ENCODE measurements at places on chromosomes 3 and 15.

- DNase-seq = no peak
These were observed 537.8 kb downstream of the OTOL1 start for GRCh38 chr3:162034368-162034767.

- no peak for DNase-seq
These were observed 50.1 kb upstream of the RPL32 start for GRCh38 chr3:12891391-12891984.

DNA sequence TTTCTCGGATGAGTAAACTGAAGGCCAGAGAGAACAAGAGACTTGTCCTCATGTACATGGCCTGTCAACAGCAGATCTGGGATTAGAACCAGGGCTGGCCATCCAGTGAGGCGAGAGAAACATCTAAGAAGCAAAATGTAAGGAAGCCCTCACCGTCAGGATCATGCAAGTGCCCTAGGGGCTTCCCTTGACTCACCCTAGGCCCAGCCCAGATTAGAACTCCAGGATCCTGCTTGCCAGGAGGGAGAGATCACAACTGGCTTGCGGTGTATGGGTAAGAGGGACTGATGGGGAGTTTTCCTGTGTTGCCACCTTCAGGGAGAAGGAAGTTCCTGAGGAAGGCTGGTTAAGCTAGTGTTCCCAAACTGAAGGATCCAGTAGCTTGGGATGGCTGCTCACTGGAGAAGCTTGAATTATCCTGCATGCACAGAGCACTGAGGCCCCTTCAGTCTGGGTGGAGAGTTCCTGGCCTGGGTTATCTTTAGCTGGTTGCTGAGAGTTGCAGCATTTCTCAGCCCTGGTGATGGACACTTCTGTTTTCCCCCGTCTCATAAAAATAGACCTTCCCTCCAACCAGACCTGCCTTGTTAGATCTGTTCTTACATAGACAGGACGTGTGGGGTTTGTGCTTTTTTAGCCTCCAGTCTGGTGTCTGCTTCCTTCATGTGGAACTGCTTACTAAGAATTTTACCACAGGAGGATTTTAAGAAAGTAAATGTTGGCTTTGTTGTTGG is 28.2 kb upstream of the XIRP1 start:
- no peak for DNase-seq

GRCh38 chr15:73335026-73335425 is 33.7 kb downstream of the HCN4 start:
- DNase-seq = no peak

DNA sequence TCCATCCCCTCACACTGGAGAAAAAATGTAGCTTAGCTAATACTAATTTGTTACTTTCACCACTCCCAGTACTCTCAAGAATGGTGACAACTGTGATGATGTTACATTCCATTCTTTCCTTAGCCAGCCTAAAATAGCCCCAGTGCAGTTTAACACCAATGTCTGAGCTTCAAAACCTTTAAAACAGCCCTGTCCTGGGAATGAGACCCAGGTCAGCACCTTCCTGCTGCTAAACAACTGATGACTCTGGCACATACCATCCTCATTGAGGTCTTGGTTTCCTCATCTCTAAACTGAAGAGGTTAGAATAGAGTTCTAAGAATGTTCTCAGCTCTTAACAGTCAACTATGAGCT is 3.8 kb downstream of the SCAMP2 start:
- no peak for DNase-seq

DNA sequence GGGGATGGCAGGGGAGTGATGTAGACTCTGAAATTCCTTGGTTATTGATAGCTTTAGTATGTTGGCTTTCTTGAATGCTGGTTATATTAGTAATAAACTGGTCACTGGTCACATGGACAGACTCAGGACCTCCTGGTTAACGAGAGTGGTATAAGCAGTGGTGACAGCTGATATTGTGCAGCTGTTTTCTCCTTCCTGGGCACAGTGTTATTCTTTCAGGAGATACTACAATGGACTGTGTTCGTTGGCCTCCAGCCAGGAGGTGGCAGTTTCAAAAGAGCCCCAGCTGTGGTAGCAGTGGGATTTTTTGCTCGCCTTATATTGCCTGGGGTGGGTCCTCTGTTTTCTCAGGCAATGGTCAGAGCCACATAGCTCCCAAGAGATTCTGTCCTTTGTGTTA is 181.6 kb upstream of the RBMS3 start:
- DNase-seq = peak; percentile 8

DNA sequence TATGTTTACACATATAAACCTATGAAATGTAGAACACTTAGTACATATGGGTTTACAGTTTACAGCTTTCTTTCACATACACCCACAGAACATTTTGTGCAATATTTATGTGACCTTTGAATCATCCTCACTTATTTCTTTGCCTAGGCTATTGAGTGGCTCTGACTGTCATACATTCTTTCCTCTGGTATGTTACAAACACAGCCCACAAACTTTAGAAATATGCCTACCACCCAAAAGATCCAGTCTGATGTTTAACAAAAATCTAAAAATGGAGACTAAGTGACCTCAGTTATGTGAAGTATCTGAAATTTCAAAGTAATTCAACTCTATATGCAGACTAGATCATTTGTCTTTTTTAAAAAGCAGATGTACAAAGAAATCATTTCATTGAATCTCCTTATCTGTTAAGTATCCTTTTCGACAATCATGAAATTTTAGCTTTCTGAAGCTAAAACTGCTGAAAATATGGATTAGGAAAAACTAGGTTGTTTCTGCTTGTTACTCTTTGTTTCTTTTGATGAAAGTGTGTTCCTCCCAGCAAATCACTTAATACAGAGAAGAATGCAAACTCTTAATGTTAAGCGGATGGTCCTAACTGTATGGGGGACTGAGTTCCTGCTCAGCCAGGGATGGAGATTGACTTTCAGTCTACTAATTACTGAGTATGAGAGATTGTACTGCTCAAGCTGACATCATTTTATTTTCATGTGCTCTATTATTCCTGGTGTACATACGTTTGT is 27.7 kb downstream of the CCDC54 start:
- DNase-seq = no peak

GRCh38 chr15:92402751-92403150 is 9.1 kb downstream of the ST8SIA2 start:
- DNase-seq = no peak

DNA sequence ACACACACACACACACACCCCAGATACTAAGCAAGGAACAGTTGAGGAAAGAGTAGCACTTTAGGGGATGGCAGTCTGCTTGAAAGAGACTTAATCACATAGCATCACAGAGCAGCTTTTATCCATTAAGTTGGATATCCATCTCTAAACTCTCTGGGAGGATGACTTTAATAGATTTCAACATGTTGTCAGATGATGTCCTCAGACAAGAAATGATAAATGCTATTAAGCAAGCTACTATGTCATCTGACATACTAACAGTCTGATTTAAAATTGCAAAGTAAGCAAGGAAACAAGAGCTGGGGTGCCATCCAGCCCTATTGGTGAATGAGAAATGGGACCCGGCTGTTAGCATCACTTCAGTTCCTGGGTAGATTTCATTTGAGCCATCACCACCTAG is 136.9 kb downstream of the PLCL2 start:
- no peak for DNase-seq

DNA sequence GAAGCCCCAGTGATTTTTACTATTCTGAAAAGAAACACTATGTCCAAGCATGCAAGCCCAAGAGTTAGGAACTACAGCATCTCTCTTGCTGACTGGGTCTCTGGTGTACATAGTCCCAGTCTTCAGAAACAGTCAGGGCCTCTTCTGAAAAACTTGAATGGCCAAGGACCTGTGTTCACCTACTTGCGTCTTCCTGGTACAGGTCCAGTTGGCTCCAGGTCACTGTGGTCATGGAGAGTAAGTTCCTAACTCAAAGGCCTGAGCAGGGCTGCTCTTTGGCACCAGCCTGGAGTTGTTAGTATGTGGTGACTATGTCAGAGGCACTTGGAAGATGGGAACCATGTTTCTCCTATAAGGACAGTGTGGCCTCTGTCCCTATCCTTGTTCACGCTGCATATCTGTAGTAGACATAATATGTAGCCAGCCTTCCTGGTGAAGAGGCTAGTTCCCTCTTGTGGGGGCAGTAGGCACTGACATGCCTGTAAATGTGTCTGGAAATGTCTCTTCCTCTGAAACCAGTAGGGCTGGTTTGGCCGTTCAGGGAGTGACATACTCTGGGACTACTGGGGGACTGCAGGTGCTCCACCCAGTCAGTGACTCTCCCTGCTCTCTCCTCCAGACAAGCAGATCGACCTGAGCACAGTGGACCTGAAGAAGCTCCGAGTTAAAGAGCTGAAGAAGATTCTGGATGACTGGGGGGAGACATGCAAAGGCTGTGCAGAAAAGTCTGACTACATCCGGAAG is 2.6 kb upstream of the RBM15B start:
- DNase-seq = no peak

GRCh38 chr15:74913041-74913440 is 6.4 kb upstream of the FAM219B start:
- no peak for DNase-seq

DNA sequence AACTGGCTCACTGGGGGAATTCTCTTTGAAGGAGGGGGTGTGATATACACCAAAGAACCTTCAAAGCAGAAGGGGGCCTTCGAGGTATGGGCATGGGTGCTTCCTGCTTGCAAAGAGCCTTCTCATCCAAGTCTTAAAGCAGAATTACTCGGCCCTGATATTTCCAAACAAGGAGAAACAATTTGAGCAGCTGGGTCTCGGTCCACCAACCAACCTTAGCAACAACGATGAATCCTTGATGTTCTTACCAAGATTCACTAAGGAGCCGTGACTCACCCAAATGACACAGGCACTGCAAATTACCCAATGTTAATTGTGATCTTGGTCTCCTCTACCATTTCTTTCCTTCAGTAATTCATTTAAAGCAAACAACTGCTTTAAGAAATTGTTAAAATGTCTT is 7.7 kb downstream of the HOMER2 start:
- no peak for DNase-seq

All from NCI-H2081 (cell line).